SW480 (cell line): ENCODE measurements at places on chromosomes 3 and 15.

GRCh38 chr3:7407107-7407506 is 546.2 kb downstream of the GRM7 start:
- DNase-seq, result no peak

DNA sequence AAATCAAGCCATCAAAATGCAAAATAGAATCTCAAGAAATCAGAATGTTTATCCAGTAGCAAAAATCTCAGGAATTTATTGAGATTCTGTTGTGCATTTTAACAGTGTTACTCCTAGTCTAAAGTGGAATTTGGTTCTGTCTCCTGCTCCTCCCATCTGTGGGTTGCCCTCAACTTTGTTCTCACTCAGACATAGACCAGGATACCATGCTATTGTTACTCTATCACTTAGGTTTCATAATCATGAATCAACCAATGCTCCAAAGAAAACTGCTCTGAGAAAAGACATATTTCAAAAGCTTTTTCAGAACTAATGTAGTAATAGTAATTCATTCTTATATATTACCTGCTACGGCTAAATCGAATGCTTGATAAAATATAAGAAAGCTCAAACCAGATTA is 274.7 kb downstream of the RBMS3 start:
- no peak for DNase-seq

- DNase-seq, result peak; percentile 86
These were observed 157.9 kb downstream of the FOXP1 start for GRCh38 chr3:71425491-71426071.

GRCh38 chr15:81297147-81297572 is 26.8 kb downstream of the STARD5 start:
- DNase-seq, result peak; percentile 38

GRCh38 chr3:128235207-128235926 is 82.1 kb downstream of the EEFSEC start:
- no peak for DNase-seq

DNA sequence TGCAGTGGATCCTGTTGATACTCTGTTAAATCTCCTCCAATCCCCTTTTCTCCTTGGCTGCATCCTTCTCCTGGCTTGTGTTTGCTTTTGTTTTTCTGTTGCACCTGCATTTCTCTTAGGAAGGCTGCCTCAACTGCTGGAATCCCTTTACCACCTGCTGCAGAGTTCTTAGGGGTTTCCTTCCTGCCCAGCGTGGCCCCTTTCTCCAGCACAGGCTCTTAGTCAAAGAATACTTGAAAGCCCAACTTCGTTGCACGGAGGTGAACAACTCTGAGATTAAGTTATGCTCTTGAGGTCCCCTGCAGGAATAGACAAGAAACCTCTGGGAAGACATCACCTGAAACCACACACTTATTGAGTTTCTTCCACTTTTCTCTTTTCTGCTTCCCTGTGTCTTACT is 121.6 kb upstream of the GRM7 start:
- DNase-seq, result no peak

DNA sequence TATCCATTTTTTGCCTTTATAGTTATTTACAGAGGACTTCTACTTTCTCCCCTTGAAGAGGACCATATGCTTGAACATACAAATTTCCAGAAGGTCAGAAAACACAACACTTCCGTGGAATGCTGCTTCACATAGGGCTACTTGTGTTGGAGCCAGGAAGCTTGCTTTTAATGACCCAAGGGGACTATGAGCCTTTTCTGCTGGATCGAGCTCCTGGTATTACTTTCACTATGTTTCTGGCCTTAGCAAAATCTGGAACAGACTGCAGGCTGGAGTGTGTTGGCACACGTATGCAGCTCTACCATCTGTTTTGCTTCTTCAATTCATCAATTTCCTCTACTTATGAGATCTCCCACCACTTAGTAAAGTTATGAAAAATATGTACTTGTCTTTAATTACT is 69.3 kb upstream of the CBLB start:
- peak; percentile 1 for DNase-seq

DNA sequence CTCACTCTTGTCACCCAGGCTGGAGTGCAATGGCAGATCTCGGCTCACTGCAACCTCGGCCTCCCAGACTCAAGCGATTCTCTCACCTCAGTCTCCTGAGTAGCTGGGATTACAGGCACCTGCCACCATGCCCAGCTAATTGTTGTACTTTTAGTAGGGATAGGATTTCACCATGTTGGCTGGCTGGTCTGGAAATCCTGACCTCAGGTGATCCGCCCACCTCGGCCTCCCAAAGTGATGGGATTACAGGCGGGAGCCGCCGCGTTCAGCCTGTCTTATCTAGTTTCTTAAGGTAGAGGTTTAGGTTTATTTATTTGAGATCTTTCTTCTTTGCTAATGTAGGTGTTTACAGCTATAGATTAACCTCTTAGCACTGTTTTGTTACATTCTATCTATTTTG is 708.8 kb downstream of the ZNF385D start:
- DNase-seq, result no peak

DNA sequence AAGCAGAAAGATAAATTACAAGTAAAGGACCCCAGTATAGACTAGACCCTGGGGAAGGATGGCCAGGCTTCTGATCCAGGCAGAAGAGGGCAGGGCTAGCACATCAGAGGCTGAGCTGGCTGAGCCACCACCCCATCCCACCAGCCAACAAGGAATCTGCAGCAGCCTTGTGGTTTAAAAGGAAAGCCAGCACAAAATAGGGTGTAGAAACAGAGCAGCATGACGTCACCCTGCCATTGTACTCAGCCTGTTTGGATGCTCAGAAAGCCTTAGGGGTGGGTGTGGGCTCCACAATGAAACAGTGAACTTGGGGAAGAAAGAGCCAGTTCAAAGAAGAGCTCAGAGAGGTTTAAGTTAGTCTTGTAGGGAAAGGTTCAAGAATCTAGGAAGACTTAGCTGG is 28.2 kb downstream of the DUOX1 start:
- DNase-seq, result peak; percentile 61

- DNase-seq, result no peak
These were observed 36.2 kb downstream of the PFN2 start for GRCh38 chr3:149934524-149934923.

DNA sequence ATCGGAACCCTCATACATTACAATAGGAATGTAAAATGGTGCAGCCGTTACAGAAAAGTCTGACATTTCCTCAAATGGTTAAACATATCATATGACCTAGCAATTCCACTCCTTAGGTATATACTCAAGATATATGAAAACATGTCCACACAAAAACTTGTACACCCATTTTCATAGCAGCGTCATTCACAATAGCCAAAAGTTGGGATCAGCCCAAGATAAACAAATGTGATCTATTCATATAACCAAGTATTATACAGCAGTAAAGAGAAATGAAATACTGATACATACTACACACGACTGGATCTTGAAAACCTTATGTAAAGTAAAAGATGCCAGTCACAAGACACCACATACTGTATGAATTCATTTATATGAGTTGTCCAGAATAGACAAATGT is 102.4 kb downstream of the MSL2 start:
- no peak for DNase-seq
